ENCODE measurements at places on chromosomes 2 and 18.

DNA sequence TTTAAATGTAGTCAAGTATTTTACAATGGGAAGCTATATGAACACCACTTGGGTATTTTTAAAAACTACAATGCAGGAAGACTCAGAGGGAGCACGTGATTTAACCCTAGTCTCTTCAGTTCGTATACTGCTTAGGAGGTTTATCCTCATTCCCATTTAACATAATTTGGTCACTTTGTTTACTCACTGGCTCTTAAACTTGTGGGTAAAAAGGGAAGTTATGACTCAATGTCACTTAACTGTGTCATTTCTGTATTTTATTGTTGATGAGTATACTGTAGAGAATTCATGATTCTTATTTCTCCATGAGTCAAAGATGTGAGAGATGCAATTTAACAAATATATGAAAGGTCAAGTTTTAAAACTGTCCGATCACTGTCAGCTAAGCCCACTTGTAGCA lies 48.2 kb downstream of the SLC66A3 start:
- DNase-seq: no peak

GRCh38 chr2:86787736-86788135 lies 3.0 kb downstream of the CD8A start:
- no peak for DNase-seq

DNA sequence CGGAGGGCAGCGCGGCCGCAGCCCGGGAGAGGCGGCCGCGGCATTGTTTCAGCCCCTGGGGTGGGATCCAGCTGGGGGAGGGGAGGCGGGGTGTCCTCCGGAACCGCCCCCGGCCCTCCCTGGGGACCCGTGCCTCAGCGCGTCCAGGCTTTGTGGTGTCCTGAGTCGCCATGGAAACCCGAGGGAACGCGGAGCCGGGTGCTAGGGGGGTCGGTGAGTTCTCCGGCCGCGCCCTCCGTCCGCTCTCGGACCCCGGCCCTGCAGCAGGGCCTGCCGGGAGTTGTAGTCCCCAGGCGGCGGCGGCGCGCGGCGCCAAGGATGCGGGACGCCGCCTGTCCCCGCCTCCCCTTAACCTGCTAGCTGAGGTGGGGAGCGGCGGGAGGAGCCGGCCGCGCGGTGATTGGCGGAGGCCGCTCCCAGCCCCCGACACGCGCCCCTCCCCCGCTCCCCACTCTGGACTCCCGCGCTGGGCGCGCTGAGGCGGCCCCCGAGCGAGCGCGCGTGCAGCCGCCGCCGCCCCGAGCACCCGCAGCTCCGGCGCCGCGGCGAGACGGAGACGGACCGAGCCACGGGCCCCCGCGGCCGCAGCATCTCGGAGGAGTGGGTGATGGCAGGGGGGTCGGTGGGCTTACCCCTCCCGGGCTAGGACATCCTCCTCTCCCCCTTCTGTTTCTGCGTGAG lies at the start of gene DPYSL5:
DPYSL5 (plus strand) TSS at position 478 of the 681 bp plus-strand sequence. CDS start 50,368 bp downstream, outside the sequence.
- DNase-seq: no peak

GRCh38 chr2:62050456-62051045 lies 145.1 kb downstream of the COMMD1 start:
- DNase-seq: no peak

DNA sequence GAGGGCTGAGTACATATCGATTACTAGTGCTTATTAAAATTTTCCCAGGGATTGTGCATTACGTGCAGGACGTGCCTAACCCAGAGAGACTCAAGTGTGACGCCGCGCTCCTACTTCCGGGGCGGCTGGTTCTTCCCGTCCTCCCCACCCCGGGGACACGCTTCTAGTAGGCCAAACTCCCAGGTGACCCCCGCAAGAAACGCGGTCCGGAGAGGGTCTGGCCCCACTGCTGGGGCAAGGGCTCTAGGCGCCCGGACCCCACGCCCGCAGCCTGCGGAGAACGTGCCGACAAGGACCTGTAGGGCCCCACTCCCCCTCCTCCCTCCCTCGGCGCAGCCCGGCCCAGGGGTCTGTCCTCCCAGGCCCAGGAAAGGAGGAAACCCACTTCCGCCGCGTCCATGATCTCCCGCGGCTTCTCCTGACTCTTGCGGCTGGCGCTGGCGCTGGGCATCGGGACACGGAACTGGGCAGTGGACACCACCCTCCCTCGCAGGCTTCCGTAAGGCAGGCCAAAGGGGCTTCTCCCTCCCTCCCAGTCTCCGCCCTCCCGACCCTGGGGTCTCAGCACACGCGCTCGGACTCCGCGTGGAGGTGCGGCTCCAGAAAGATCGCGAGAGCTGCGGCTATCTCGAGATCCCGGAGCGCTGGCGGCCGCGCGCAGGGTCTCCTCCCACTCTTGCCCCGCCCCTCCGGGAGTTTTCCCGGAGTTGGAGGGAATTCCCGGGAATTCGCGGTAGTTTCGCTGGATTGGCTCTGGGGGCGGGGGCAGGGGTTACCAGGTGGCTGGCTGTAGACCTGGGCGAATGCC lies at the start of gene DARS1:
DARS1 (minus strand) TSS at position 609 of the 808 bp plus-strand sequence; CDS start at position 451, 158 bp downstream.
- peak; percentile 90 for DNase-seq
